Subcutaneous preadipocyte (primary cell): ENCODE measurements at places on chromosomes 3 and 15. TPM values are rescaled to one million over a fixed set of nuclear protein-coding genes. Genes with fewer than 3 reads are reported as not detected.

The CAND2 gene
- total RNA-seq, result 0.20 and 1.1 TPM in 2 replicates

The ARNT2 gene
- 1.8 and 10.7 TPM in 2 replicates for total RNA-seq

The AP4E1 gene
- total RNA-seq, result 10.3 and 14.9 TPM in 2 replicates

The GOLIM4 gene
- total RNA-seq, result 31.6 and 38.1 TPM in 2 replicates

The DISP2 gene
- under 0.01 and 0.20 TPM in 2 replicates for total RNA-seq

The RARRES1 gene
- total RNA-seq, result 0.59 and 3.3 TPM in 2 replicates

The TGM4 gene
- total RNA-seq, result under 0.01 and 0.39 TPM in 2 replicates

The NR2E3 gene
- 0.20 and 0.37 TPM in 2 replicates for total RNA-seq

The SLC22A13 gene
- 0.37 and 1.2 TPM in 2 replicates for total RNA-seq

The SUCNR1 gene
- not detected in 2 replicates for total RNA-seq

The KIF7 gene
- total RNA-seq, result 8.8 and 10.0 TPM in 2 replicates

The FOXL2 gene
- under 0.01 and 0.39 TPM in 2 replicates for total RNA-seq

The ANKRD34C gene
- total RNA-seq, result not detected in 2 replicates

The SCN11A gene
- under 0.01 TPM in 1 of 2 replicates, not detected in the other for total RNA-seq

The CSK gene
- 31.6 and 42.6 TPM in 2 replicates for total RNA-seq

The TRPM1 gene
- total RNA-seq, result under 0.01 TPM in 1 of 2 replicates, not detected in the other

The IL1RAP gene
- 8.5 and 12.3 TPM in 2 replicates for total RNA-seq

The SNX1 gene
- 37.3 and 40.4 TPM in 2 replicates for total RNA-seq
